Omental fat pad (tissue), 4 donors: ENCODE measurements at places on chromosomes 2 and 18. TPM values are rescaled to one million over a fixed set of nuclear protein-coding genes. Genes with fewer than 3 reads are reported as not detected.

GRCh38 chr2:19989342-19989666 is 601 bp downstream of the WDR35 start:
- no peak for DNase-seq

GRCh38 chr18:31657823-31658669 is 26.3 kb downstream of the B4GALT6 start:
- no peak for DNase-seq

DNA sequence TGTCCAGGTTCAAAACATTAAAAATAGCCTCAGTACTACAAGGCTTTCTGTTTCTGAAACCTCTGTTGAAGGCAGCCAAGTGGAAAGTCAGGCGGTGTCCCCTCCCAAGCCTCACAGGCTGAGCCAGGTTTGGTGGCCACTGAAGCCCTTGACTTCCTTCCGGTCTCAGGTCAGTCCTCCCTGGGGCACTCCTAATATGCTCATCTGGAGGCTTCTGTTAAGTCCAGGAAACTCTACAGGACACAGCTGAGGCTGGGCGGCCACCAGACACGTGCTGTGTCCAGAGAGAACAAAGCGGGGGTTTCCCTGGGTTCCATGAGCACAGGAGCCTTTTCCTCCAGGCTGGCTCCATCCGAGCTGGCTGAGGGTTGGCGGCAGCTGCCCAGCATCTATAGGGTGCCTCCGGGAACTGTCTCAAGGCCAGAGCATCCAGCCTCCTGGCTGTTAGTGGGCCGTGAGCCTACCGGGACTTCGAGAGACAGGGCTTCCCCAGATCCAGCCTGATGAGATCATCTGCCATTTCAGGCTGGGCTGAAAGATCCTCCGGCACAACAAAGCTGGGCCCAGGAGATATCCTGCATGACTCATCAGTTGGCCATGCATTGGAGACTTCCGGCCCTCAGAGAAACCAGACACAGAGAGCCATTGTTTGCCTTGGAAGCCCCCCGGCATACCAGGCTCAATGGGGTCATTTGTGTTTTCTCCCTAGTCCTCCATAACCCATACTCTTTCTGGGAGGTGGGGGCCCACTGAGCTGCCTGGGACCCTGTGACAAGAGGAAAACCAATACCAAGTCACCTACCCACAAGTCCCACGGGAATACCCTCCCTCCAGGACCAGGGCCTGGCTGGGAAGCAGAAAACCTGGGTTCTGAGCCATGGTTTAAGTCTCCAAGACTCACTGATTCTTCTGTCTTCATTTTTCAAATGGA is 71.7 kb downstream of the HS1BP3 start:
- no peak for DNase-seq

DNA sequence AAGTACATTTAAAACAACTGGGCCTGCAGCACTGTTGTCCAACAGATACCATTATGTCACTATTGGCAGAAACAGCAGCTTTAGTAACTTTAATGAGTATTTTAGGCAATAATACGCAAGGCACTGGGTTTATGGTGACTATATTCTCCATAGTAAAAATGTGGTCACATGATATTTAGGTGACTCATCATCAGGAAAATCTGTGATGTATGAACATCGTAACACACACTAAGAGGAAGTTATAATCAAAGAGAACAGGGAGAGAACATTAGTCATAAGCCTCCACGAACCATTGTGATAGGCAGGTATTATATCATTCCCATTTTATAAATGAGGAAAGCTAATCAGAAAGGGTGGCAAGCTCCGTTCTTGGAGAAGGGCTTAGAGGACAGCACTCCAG is 36.9 kb downstream of the RAPH1 start:
- no peak for DNase-seq

- no peak for DNase-seq
These were observed 430.1 kb downstream of the FBXO15 start for GRCh38 chr18:73717570-73717969.

GRCh38 chr2:157349949-157350515 is 24.4 kb upstream of the ERMN start:
- DNase-seq, result no peak

Gene FAM228A
- total RNA-seq, result 1.1 TPM

Gene HOXD3
- 2.6 TPM for total RNA-seq
